Stimulated activated CD4-positive, alpha-beta T cell treated with anti-CD3 and anti-CD28 coated beads, Interleukin-12 subunit alpha, Interleukin-12 subunit beta, amount 100 ng/mL, for 24 hours (primary cell): ENCODE measurements at places on chromosomes 2 and 18.

GRCh38 chr2:219596954-219597551 is 604 bp upstream of the STK11IP start:
- no peak for DNase-seq

DNA sequence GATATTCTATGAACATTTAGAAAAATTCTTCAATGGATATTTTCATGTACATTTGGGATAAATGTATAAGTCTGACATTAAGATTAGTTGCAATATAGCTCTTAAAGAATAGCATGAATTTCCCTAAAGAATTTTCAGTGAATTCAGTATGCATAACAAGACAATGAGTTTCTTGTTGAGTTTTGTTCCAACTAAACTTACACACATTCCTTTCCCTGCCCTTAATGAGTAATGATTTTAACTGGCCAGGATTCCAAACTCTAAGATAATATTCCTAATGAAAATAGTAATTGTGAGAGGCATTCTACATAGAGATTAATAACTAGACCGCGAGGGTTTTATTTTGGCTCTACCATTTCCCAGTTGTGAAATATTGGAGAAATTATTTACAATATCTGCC is 390.3 kb upstream of the GALNT5 start:
- DNase-seq, result no peak

GRCh38 chr2:105873721-105874120 is 129.0 kb downstream of the NCK2 start:
- DNase-seq, result peak; percentile 52

GRCh38 chr2:149342509-149342908 is 12.1 kb downstream of the LYPD6 start:
- DNase-seq, result no peak

- no peak for DNase-seq
Measured at GRCh38 chr18:63700501-63700900, 2.3 kb upstream of the SERPINB11 start.

DNA sequence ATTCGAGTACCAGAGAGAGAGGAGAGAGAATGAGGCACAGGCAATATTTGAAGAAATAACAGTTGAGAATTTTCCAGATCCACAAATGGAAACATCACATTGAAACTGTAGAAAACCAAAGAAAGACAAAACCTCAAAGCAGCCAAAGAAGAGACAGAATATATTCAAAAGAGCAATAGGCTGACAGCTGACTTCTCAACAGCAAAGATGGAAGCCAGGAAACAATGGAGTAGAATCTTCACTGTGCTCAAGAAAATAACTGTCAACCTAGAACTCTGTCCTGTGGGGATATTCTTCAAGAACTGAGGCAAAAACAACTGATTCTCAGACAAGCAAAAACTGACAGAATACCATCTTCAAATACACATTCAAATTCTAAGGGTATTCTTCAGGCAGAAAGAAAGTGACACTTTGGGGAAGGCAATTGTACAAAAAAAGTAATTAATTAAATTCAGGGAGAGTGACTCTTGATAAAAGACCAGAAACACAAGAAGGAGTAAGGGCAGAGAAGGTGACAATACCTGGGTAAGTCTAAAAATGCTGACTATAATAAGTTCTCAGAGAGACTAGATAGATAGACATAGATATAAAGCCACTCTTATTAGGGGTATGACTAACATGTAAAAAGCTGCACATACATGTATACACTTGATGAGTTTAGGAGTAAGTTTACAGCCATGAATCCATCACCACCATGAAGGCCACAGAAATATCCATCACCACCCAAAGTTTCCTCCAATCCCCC is 25.6 kb downstream of the ANKMY1 start:
- no peak for DNase-seq
